ENCODE measurements at places on chromosomes 6 and 20. TPM values are rescaled to one million over a fixed set of nuclear protein-coding genes. Genes with fewer than 3 reads are reported as not detected.

DNA sequence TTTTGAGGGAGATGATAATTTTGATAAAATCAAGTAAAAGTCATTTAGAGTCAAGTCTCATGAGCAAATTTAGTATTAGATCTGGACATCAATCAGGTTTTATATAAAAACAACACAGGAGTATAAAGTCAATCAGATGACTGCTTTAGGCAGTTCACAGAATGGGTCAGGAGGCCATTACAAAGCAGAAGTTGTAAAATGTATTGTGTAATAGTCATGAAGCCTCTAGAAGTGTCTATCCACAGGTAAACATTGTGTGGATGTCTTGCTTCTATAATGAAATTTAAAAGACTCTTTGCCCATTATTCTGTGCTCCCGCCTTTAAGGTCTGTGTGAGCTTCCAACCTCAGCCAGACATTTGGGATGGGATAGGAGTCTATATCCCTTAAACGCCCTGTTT is 28.8 kb downstream of the MAP7 start:
- DNase-seq: peak; percentile 12

DNA sequence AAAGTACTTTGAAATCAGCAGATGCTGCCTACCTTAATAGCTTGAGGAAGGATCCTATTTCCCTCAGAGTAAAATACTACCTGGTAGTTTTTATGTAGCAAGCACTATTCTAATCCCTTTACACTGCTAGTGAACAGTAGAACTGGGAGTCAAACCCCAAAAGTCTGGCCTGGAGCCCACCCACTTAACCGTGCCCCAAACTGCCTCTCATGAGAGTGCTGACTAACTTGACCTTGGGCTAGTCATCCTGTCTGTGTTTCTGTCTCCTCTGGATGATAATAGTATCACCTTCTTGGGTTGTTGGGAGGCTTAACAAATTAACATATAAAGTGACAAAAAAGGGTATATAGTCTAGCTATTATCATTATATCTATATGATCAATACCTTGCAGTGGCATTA is 140.5 kb downstream of the RCAN2 start:
- DNase-seq: no peak

DNA sequence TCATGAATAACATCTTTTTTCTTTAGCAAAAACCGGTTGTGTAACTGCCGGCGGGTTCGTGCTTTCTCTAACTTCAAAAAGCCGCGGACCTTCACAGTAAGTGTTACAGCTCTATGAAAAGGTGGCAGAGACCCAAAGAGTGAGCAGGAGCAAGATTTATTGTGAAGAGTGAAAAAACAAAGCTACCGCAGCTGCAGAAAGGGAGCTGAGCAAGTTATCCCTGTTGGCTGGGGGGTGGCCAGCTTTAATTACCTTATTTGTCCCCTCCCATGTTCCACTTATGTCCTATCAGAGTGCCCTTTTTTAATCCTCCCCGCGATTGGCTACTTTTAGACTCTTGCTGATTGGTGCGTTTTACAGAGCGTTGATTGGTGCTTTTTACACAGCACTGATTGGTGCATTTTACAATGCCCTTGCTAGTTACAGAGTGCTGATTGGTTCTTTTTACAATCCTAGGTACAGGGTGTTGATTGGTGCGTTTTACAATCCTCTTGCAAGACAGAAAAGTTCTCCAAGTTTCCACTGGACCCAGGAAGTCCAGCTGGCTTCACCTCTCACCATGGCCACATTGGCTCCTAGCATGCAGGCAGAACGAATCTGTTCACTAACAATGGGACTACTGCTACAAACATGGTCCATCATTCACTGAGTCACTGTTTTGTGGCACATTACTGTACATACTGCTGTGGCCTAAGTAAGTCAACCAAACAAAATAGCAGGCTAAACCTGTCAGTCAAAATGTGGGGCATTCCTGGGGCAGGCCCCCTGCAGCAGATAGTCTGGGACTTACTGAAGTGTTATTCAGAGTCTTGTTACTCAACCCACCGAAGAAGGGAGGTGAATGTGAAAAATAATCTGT is 52.8 kb downstream of the MYLIP start:
- DNase-seq: no peak

GRCh38 chr6:36443471-36444428 is 950 bp downstream of the KCTD20 start:
- peak; percentile 28 for DNase-seq

- peak; percentile 66 for DNase-seq
Observed at GRCh38 chr20:57381596-57382503, 9.3 kb upstream of the RBM38 start.

- DNase-seq: no peak
Observed at GRCh38 chr6:90611543-90612312, 24.9 kb upstream of the MAP3K7 start.

DNA sequence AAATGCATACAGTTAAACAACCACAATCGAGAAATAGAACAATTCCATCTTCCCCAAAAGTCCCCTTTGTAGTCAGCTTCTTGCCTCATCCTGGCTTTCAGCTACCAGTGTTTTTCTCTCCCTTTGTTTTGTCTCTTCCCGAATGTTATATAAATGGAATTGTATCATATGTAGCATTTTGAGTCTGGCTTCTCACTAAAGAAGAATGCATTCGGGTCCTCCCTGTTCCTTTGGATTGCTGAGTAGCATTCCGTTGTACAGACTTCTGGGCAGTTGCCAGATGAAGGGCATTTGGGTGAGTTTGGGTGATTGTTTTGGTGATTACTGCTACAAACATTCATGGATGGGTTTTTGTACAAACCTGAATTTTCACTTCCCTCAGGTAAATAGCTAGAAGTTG is 27.8 kb downstream of the PRPH2 start:
- DNase-seq: no peak

GRCh38 chr6:132481189-132481588 is 31.7 kb downstream of the STX7 start:
- no peak for DNase-seq

GRCh38 chr20:56857950-56858349 is 228.8 kb downstream of the TFAP2C start:
- no peak for DNase-seq

DNA sequence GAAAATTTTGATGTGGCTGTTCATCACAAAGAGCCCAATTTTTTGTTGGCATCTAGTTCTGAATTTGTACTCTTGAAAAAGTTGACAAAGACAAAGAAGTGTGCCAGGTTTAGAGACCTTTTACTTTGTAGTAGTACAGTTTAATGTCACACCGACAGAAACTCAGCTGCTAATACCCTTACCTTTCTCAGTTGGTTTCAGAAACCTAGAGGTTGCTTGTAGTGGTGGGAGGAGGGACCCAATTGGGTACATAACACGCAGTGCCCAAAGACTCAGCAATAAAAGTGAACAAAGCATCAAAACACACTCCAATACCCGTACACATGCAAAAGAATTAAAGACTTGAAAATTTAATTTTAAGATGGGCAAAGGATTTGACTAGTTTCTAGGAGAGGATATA is 203.7 kb downstream of the CDKAL1 start:
- no peak for DNase-seq

- no peak for DNase-seq
Observed at GRCh38 chr6:36659271-36659670, 19.2 kb upstream of the CDKN1A start.

DNA sequence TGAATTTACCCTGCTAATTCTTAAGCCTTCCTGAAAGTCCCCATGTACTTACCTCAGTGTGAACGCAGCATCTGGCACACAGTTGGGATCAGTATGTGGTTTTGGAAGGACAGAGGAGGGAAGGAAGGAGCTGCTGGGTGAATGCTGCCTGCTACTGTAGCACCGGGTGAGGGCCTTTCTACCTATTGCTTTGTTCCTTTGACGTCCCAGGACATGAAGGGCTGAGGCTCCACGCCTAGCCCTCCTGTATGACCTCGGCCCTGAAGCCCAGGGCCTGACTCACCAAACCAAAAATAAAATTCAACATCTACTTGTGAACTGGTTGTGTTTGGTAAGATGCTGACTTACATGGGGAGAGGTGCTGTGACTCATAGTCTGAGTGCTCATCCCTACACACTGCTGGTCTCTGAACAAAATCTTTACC is 51.1 kb downstream of the ARID1B start:
- no peak for DNase-seq

DNA sequence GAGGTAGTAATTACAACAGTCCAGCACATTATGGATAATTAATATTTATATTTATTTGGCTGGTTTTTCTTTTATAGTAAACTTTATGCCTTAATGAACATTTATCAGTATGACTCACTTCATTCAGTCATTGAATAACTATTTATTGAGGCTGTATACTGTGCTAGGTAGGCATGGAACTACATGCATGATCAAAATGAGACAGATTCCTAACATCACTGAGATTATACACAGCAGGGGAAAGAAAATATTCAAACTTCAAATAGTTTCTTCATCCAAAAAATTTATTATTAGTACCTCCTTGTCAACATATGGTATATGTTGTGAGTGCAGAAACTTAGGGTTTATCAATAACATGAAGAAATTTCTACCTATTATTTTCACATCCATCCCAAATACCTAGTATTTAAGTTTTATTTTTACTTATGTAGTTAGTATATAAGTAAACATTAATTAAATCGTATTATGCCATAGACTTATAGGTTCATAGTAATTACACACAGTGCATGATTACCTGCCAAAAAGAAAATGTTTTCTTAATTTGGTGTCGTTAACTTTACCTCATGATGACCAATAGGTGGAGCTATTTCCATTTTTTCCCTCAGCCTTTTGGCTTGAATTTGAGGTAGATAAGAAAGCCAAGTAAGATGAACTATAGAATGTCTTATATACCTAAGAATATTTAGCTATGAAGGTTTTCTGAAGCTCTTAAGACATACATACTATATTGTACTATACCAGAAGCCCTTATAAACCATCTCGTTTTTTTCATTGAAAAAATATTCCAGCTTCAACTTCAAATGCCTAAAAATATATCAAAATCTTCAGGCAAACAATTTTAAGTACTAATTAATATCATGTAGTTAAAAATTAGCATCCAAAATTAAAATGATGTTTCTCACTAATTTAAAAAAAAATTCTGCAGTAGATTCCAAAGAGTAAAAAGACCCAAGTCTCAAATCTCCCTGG is 12.5 kb upstream of the TMEM30A start:
- peak; percentile 47 for DNase-seq

- DNase-seq: no peak
Observed at GRCh38 chr20:35828916-35829315, 57.1 kb downstream of the PHF20 start.

VSTM2L gene
- total RNA-seq: not detected

BCL2L1 gene
- total RNA-seq: 48.7 TPM

SLC22A3 gene
- under 0.01 TPM for total RNA-seq

OR2J1 gene
- under 0.01 TPM for total RNA-seq

SIRPA gene
- 8.1 TPM for total RNA-seq

PDE10A gene
- total RNA-seq: under 0.01 TPM

PCMT1 gene
- 109 TPM for total RNA-seq

PPP1R14C gene
- under 0.01 TPM for total RNA-seq
